Stimulated activated CD8-positive, alpha-beta memory T cell treated with anti-CD3 and anti-CD28 coated beads, Interleukin-2, amount 100 ng/mL, for 1 hour (primary cell): ENCODE measurements at places on chromosomes 16 and 17.

- no peak for DNase-seq
Observed at GRCh38 chr17:17873450-17873991, 36.7 kb upstream of the SREBF1 start.

- DNase-seq, result no peak
Observed at GRCh38 chr17:36182176-36183000, 6.0 kb upstream of the TBC1D3B start.

GRCh38 chr17:41428591-41429291, 4.4 kb upstream of the KRT37 start:
- no peak for DNase-seq

DNA sequence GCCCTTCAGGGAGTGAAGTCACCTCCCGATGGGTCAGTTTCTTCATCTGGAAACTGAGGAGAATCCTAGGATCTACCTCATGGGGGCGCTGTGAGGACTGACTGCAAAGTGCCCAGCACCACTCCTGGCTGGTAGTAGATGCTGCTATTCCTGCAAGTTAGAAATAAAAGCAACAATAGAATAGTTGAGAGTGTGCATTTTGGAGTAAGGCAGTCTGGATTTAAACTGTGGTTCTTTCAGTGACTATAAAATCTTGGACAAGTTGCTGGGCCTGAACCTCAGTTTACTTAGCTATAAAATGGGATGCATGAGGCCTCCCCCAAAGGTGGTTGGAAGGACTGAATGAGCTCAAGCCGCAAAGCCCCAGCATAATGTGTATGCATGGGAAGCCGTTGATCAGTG, 70.6 kb downstream of the CYB5B start:
- no peak for DNase-seq

DNA sequence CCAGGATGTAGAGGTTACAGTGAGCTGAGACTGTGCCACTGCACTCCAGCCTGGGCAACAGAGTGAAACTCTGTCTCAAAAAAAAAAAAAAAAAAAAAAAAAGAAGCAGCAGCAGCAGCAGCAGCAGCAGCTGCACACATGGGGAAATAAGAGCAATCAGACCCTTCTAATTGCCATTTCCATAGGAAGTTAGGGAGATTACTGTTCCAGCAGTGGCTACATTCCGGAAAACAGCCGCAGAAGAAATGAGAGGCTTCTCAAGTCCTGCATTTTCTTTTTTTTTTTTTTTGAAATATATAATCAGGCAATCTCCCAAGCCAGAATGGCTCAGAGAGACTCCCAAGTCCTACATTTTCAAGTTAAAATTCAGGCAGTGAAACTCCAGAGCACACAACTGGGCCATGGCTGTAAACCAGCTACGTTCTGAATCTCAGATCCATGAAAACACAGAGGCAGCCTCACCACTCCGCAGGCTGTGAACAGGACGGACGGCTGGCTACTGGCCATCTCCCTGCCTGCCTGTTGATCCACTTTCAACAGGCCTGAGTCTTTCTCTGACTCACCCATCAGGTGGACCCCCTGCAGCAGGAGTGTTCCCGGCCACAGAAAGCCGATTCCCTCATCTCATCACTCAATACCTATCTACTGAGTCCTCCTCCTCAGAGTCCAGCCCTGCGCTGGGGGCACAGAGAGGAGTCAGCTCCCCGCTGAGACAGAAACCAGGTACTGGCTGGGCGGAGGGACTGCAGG, 15.0 kb downstream of the TRPV1 start:
- DNase-seq, result no peak

- no peak for DNase-seq
Observed at GRCh38 chr16:53654946-53655345, 48.7 kb downstream of the RPGRIP1L start.

- no peak for DNase-seq
Observed at GRCh38 chr16:64397042-64397441, 724.8 kb downstream of the CDH11 start.

- DNase-seq, result no peak
Observed at GRCh38 chr16:49505556-49505955, 132.0 kb downstream of the C16orf78 start.

- DNase-seq, result no peak
Observed at GRCh38 chr16:73529303-73530012, 481.5 kb upstream of the ZFHX3 start.

DNA sequence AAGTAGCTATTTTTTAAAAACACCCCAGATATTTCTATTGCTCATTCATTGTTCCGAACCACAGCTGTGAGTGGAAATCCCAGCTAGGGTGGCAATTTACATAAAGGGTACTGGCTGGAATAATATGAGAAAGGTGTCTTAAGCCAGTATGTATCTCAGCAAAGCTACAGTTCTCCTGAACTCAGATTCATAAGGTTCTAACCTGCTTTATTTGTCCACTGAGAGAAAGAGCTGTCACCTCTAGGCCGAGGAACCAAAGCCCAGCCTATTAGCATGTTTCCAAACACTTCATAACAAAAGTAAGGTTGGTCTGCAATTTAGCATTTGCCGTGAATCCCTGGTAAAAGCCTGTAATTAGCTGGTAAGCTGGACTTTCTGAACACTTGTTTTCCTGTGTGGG, 57.0 kb upstream of the CLEC19A start:
- no peak for DNase-seq

GRCh38 chr17:59067756-59068155, 38.9 kb downstream of the TRIM37 start:
- DNase-seq, result no peak

GRCh38 chr16:21033704-21034103, 116.9 kb downstream of the DNAH3 start:
- no peak for DNase-seq

GRCh38 chr17:77025781-77026180, 115.0 kb upstream of the SEC14L1 start:
- DNase-seq, result no peak

GRCh38 chr17:68533887-68534694, 21.9 kb downstream of the PRKAR1A start:
- DNase-seq, result no peak

- DNase-seq, result peak; percentile 15
Observed at GRCh38 chr17:7988750-7989178, 13.7 kb upstream of the GUCY2D start.

- DNase-seq, result peak; percentile 71
Observed at GRCh38 chr17:75848523-75849278, 4.5 kb upstream of the UNC13D start.

- DNase-seq, result no peak
Observed at GRCh38 chr17:39318636-39319035, 82.8 kb downstream of the FBXL20 start.

- no peak for DNase-seq
Observed at GRCh38 chr17:48432820-48433775, 3.1 kb upstream of the SKAP1 start.

DNA sequence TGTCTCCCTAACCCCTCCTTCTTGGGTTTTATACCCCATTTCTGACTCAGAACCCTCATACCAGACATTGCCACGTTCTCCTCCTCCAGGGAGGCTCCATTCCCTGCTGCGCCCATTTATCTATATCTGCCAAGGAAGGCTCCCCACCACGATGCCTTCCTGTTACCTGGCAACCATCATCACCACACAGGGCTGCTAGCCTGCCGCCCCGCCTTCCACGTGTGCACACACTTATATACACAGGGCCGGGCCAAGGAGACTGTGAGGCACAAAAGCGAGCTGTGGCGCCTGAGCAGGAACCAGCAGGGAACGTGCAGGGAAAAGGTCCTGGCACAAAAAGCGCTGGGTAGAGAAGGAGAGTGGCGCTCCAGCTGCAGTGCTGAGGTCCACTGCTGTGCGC, 261.8 kb downstream of the CBLN1 start:
- no peak for DNase-seq

GRCh38 chr16:5971924-5972323, 874.3 kb upstream of the EEF2KMT start:
- no peak for DNase-seq

DNA sequence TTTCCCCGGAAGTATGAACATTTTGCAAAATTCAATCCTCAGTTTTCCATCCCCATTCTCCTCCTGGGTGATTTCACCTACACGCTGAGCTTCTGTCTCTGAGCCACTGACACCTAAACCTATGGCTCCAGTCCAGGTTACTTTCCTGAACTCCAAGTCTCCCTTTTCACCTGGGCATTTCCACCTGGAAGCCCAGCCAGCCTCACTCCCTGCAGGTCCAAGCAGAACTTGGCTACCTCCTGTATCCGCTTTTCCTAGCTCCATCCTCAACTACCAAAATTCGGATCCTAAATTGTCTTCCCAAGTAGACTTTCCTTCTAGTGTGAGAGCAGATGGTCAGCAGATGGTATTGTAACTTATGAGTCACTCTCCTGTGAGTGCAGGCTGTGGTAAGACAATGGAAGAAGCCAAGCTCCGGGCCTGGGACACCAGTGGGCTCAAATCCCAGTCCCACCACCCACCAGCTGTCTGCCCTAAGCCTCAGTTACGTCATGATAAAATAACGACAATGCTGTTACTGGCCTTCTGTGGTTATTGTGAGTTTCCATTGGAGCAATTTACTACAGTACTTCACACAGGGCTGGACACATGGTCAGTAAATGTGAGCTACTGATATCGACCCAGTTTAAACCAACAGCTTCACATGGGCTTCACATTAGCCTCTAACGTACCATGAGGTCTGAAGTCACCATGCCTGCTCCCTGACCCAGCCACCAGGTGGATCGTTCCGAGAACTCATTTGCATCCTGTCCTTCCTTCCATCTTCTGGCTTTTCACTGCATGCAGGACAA, 33.3 kb downstream of the PECAM1 start:
- DNase-seq, result no peak

DNA sequence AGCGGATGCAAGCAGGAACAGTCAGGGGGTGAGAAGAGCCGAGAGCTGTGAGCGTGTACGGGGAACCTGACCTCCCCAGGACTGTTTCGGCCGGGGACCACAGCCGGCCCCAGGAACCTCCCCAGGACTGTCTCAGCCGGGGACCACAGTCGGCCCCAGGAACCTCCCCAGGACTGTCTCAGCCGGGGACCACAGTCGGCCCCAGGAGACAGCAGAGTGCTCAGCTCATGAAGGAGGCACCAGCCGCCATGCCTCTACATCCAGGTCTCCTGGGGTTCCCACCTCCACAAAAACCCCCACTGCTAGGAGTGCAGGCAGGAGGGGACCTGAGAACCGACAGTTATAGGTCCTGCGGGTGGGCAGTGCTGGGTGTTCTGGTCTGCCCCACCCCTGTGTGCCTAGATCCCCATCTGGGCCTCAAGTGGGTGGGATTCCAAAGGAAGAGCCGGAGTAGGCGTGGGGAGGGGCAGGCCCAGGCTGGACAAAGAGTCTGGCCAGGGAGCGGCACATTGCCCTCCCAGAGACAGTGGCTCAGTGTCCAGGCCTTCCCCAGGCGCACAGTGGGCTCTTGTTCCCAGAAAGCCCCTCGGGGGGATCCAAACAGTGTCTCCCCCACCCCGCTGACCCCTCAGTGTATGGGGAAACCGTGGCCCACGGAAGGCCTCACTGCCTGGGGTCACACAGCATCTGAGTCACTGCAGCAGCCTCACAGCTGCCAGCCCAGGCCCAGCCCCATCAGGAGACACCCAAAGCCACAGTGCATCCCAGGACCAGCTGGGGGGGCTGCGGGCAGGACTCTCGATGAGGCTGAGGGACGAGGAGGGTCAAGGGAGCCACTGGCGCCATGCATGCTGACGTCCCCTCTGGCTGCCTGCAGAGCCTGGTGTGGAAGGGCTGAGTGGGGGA, 4.3 kb downstream of the RHBDF1 start:
- no peak for DNase-seq

DNA sequence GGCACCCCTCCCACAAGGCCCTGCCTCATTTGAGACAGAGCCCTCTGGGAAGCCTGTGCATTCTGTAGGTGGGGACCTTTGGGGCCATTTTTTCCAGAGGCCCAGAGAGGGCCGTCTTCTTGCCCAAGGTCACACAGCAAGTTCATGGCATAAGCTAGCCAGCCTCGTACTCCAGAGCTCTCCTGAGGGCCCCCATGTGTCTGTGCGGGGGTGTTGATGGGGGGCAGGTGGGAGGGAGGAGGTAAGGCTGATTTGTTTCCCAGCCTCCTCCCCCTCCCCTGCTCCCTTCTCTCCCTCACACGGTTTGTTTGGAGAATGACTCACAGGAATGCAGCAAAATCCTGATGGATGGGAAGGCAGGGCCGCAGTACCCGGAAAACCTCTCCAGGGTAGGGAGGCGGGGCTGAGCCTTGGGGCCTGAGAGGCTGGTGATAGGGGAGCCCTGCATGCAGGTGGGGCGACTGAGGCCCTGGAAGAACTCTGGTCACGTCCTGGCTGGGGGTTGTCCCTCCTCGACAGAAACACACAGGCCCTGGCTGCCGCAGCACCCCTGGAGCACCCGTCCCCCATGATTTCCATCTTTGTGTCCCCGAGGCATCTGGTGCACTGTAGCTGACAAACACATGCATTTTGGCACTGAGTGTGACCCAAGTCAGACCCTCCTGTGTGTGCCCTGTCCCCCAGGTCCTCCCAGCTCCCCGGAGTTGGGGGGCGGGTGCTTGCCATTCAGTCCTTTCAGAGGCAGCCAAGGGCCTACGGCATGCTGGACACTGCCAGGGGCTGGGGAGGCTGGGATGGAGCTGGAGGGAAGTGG, 29.7 kb downstream of the RAI1 start:
- no peak for DNase-seq

DNA sequence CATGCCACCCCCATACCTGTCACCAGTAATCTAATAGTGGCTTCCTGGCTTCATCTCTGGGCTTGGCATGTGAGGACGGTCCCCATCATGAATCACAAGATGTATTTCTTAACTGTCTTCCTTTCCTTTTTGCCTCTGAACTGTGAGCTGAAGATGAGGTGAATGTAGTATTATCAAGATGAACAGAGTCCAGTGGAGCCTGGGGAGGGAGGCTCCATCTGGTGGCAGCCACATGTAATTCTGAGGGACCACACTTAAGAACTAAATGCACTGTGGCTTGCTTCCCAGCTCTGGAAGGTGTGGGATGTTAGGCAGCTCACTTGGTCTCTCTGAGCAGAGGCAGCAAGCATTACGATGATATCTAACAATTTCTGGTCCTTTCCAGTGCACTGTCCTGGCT, 354.9 kb upstream of the ASIC2 start:
- no peak for DNase-seq

GRCh38 chr17:73293031-73293430, 18.8 kb downstream of the CDC42EP4 start:
- DNase-seq, result no peak

DNA sequence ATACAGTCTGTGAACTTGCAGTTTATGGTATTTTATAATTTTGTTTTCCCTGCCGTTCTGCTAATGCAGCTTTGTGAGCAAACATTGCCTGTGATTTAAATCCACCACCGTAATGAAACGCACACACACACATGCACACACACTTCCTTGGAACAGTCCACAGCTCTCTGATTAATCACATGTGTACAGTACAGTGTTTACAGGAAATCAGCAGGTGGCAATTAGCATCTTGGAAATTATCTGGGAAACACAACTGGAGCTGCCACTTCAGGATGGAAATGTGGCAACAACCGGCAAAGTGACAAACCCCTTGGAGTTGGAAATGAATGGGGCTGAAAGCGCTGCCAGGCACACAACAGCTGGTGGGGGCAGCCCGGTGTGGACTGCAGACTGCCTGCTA, 12.9 kb upstream of the ZKSCAN2 start:
- DNase-seq, result no peak

DNA sequence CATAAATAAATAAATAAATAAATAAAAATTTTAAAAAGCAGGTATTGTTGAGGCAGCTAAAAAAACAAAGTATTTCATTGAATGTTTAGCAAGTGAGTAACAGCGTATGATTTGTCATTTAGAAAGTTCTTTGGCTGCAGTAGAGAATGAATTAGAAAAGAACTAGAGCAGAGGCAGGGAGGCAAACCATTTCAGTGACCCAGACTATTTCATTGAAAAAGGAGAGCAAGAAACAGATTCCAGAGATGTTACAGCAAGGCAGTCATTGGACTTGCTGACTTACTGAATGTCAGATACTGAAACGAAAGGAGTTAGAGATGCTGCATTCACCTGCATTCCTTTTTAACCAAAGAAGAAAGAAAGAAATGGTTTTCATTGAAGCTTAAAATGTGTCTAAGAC, 105.5 kb upstream of the HLF start:
- DNase-seq, result no peak
